ENCODE measurements at places on chromosomes 1 and 21. TPM values are rescaled to one million over a fixed set of nuclear protein-coding genes. Genes with fewer than 3 reads are reported as not detected.

The DSCAM gene
- not detected for total RNA-seq

The CCDC30 gene
- 2.4 TPM for total RNA-seq

The GBP7 gene
- total RNA-seq: 0.39 TPM

The CFHR2 gene
- not detected for total RNA-seq

The NPR1 gene
- not detected for total RNA-seq

The UBASH3A gene
- 72.4 TPM for total RNA-seq

The KRTAP12-2 gene
- not detected for total RNA-seq

The LDLRAD1 gene
- not detected for total RNA-seq

The LENEP gene
- 1.2 TPM for total RNA-seq

The SFN gene
- 5.2 TPM for total RNA-seq

Data from activated naive CD4-positive, alpha-beta T cell treated with anti-CD3 and anti-CD28 coated beads, Interleukin-2, amount 10 ng/mL, durations not matched to agents 5 hours and 36 hours (primary cell).